ENCODE measurements at places on chromosomes 16 and 17.

- no peak for DNase-seq
Measured at GRCh38 chr16:10537946-10538345, 42.5 kb downstream of the EMP2 start.

- DNase-seq = no peak
Measured at GRCh38 chr17:48513097-48513496, 17.7 kb downstream of the HOXB1 start.

- DNase-seq = no peak
Measured at GRCh38 chr16:75485230-75486013, 9.8 kb downstream of the CHST6 start.

DNA sequence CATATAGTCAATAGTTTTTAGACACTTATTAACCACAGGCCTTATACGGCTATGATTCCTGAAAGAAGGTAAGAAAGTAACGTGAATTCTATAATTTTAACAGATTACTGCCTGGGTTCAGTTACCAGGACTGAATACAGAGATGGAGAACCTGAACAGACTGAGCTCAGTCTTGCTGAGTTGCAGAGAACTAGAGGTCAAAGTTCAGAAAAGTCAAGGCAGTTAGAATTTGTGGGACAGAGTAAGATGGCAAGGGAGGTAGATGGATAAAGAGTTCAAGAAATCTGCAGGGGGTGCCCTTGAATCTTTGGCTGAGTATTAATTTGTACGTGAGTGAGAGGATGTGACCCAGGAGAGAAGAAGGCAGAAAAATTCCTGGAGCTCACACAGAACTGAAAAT is 320.1 kb upstream of the MAF start:
- DNase-seq = no peak

GRCh38 chr17:43092901-43093300 is 32.3 kb downstream of the BRCA1 start:
- DNase-seq = no peak

GRCh38 chr16:85215478-85216118 is 103.3 kb upstream of the CIBAR2 start:
- DNase-seq = no peak

- DNase-seq = no peak
Measured at GRCh38 chr16:5738586-5738985, 641.0 kb upstream of the EEF2KMT start.

DNA sequence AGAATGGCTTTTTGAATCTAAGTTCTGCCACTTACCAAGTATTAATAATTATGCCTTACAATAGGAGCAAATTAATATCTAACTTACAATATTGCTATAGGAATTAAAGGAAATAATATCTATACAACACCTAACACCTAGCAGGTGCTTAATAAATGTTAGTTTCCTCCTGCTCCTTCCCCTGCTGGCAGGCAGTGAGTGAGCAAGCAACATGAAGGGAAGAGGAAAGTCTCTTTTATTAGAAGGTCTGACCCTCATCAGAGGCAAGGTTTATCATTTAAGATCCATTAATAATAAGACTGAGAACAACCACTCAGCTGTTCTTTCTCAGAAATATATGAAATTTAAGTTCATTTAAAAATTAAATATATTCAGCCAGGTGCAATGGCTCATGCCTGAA is 6.7 kb upstream of the DYNC1LI2 start:
- no peak for DNase-seq

DNA sequence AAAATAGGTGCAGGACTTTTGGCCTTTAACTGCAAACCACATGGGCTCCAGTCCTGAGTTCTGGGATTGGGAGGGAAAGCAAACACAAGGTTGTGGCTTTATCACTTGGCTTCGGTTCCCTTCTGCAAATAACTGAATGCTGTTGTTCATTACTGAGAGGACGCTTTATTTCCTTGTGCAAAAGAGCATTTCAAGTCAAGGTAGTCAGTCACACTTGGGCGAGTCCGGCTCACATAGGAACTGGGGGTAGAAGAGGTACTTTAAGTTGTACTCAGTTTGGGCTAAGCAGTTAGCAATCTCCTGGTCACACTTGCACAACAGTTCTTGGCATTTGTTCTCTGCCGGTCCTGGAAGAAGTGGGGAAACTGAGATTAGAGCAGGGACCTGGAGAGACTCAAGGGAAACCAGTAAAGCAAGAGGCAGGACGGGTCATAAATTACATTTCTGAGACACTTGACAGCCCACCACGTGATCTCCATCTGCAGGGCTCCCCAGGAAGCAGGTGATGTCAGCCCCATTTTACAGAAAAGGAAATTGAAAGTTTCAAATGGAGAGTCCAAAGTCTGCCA is 21.6 kb downstream of the PLA2G10 start:
- DNase-seq = no peak

GRCh38 chr17:60108712-60109111 is 30.0 kb upstream of the HEATR6 start:
- no peak for DNase-seq

GRCh38 chr17:41722231-41722630 is 10.1 kb downstream of the GAST start:
- DNase-seq = no peak

GRCh38 chr16:57069053-57069452 is 23.3 kb upstream of the CPNE2 start:
- DNase-seq = no peak

- DNase-seq = no peak
Measured at GRCh38 chr17:81803728-81804558, at the start of gene GCGR. Gene GCGR, plus strand, starts transcription at chr17:81804150. Its CDS starts 4,869 bp downstream, at chr17:81809019.

- no peak for DNase-seq
Measured at GRCh38 chr16:11396241-11397048, 51.2 kb downstream of the RMI2 start.

DNA sequence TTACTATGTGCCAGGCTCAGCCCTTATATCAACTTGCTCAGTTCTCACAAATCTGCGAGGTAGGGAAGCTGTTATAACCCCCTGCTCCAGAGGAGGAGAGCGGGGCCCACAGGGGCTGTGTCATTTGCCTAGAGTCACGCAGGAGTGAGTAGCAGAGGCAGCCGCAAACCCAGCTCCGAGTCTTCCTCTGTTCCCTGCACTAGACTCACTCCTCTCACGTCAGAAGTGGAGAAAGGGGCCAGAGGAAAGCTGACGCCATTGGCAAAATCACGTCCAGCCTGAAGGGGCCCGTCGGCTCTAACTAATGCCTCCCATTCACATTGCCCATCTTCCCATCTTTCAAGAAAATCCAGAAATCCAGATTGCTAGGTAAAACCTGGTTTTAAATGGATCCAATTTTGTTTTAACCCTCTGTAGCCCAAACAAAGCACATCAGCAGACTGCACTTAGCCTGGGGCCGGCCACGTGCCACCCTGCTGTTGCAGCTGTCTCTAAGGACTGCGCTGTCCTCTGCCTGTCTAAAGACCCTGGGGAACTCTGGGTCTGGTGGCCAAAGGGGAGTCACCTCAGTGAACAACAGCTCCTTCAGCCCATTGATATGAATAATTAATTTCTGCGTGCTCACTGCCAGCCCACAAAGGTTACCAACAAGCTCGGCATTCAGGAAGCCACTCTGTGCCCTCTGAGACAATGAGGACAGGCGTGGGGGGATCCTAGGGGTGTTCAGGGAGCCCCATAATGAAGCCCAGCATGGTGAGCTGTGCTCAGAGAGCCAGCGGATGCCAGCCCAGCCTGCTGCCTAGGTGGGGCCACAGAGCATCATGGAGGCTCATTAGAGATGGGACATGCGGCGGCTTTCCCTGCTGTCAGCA is 36.7 kb upstream of the ABR start:
- DNase-seq = no peak

- no peak for DNase-seq
Measured at GRCh38 chr16:1277151-1277598, 21.3 kb downstream of the TPSD1 start.

GRCh38 chr17:32786169-32786568 is 90.8 kb downstream of the MYO1D start:
- DNase-seq = no peak

- peak; percentile 19 for DNase-seq
Measured at GRCh38 chr16:73228649-73229048, 180.7 kb upstream of the ZFHX3 start.

- no peak for DNase-seq
Measured at GRCh38 chr16:73846356-73846755, 450.3 kb upstream of the PSMD7 start.

- no peak for DNase-seq
Measured at GRCh38 chr17:1557355-1558095, 5.1 kb downstream of the PITPNA start.

DNA sequence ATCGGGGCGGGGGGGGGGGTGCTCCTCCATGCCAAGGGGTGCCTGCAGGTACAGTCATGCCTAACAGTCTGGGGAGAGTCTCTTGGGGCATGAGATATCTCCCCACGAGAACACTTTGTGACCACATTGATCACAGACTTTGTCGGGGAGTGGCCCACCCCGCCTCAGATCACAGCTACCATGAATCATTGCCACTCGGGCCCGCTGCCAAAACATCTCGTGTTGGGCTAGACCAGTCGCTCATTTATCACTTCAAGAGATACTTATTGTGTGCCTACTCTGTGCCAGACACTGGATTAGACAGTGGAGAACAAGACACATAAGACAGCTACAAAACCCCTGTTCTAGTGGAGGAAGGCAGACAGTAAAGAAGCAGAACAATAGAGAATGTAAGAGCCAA is 72.6 kb downstream of the CLEC16A start:
- DNase-seq = no peak

DNA sequence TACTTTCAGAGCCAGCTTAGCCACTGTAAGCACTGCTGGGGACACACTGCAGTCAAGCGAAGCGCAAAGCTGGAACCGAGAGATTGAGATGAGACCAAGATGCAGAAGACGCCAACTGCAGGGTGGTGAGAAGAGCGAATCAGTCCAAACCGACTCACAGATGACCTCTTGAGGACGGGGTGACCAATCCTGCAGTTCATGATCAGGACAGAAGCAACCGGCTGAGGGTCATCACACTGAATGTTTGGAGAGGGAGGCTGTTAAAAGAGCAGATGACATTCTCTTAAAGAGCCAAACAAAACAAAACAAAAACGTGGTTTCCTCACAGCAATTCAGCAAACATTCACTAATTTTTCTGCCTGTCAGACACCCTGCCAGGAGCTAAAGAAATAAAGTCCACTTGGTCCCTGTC is 8.5 kb downstream of the HASPIN start:
- DNase-seq = no peak

DNA sequence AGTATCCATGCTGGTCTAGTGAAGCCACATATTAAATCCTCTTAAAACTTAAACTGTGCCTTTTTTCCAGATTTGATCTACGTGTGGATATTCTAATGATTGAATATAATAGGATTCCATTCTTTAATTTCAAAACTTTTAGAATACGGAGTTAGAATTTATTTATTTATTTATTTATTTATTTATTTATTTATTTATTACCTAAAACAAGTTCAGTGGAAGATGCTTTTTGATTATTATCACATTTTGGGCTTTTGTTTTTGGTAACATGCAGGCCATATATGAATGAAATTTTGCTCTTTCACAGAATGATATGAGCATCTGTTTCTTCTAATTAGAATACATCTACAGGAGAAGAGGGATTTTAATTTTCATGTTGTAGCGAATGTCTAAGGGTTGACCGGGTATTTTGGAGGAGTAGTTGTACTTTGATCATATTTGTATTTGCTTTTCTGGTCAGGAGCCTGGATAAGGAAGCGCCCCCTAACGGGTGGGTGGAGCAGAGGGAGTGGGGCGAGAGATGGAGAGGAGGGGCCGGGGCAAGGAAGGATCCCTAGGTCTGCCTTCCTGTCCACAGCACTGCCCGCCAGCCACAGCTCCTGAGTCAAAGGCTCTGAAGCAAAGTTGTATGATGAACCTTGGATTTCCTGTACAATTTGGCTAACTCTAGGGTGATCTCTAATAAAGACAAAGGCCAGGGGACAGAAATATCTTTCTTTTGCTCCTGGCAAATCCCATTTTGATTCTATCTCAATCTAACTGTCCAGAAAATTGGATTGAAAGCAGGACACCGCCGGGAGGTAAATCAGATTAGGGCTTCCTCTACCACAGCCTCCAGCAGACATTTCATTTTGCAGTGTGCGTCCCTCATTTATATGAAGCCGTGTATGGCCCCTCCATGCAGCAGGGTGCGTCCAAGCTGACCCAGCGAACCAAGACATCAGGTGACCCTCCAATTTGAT is 149.1 kb downstream of the PRKCA start:
- no peak for DNase-seq

- DNase-seq = no peak
Measured at GRCh38 chr16:21274172-21274726, 3.8 kb downstream of the CRYM start.

- DNase-seq = no peak
Measured at GRCh38 chr16:25481636-25482035, 210.1 kb upstream of the HS3ST4 start.

GRCh38 chr17:76627510-76627909 is 16.0 kb downstream of the ST6GALNAC1 start:
- no peak for DNase-seq

DNA sequence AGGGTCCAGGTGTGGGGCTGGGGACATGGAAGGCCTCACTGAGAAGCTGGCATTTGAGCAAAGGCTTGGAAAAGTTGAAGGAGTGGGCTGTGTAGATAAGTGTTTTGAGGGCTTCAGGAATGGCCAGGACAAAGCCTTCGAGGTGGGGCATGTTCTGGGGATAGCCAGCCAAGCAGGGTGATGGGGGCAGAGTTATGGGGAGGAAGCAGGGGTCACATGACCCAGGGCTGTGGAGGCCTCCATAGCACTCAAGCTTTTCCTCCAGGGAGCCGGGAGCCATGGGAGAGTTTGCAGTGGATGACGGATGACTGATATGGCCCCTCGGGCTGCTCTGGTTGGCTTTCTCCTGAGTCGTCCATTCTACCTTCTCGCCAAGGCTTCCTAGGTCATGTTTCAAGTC is 27.6 kb downstream of the PLCG2 start:
- no peak for DNase-seq

DNA sequence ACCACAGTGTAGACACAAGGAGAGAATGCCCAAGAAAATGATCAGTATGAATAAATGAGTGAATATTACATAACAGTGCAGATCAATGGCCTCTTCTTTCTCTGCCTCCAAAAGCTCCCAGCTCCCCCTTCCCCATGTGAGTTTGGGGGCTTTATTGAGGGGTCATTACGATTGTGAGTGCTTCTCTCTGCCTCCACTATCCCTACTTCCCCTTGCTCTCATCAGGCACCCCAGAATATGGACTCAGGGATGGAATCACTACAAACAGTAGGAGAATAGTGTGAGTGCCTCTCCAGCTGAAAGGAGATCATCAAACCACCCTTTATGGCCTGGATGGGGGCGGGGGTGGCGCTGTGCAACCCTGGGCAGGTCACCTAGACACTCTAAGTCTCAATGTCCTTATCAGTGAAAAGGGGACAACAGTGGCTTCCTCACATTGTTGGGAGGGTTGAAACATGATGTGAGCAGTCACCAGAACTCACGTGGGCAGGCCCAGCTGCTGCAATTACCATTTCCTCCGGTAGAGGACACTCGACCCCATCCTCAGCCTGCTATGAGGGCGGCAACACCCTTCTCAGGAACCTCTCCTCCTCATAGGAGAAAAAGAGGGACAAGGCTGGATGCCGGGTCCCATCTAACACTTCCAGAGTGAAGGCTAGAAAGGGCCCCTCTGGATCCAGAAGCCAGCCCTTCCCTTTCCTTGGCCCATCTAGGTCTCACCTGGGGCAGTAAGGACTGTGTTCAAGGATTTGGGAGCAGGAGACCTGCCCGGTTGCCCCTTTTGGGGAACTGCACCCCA is 2.1 kb upstream of the EPOP start:
- no peak for DNase-seq
